ENCODE measurements at places on chromosomes 6 and 20.

DNA sequence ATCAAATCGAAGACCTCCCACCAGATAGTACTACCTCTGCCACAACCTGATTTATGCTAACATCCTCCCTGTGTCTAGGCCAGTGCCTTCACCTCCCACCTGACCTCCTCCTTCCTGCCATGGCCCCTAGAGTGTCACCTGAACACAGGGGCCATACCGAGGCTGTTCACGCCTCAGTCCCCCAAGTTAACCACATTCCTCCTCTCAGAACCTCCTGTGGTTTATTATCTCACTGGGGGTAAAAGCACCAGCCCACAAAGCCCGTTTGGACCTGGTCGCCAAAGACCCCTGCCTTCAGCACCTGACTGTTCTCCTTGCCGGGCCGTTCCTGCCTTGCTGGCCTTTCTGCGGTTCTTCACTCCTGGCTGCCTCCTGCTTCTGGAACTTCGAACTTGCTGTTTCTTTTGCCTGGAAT, 13.7 kb downstream of the MAS1 start:
- peaks cover 2% of the 10 kb centered on the region for H3K27me3 ChIP-seq
- H3K27ac ChIP-seq: no peak overlapping the region
- no peaks in the 10 kb centered on the region for H3K36me3 ChIP-seq

- no peaks in the 10 kb centered on the region for H3K4me1 ChIP-seq
- H3K27ac ChIP-seq: no peak overlapping the region
- H3K27me3 ChIP-seq: no peaks in the 10 kb centered on the region
- H3K4me3 ChIP-seq: no peak overlapping the region
- no peak for DNase-seq
Observed at GRCh38 chr6:73774311-73774774, 78.3 kb downstream of the CD109 start.

DNA sequence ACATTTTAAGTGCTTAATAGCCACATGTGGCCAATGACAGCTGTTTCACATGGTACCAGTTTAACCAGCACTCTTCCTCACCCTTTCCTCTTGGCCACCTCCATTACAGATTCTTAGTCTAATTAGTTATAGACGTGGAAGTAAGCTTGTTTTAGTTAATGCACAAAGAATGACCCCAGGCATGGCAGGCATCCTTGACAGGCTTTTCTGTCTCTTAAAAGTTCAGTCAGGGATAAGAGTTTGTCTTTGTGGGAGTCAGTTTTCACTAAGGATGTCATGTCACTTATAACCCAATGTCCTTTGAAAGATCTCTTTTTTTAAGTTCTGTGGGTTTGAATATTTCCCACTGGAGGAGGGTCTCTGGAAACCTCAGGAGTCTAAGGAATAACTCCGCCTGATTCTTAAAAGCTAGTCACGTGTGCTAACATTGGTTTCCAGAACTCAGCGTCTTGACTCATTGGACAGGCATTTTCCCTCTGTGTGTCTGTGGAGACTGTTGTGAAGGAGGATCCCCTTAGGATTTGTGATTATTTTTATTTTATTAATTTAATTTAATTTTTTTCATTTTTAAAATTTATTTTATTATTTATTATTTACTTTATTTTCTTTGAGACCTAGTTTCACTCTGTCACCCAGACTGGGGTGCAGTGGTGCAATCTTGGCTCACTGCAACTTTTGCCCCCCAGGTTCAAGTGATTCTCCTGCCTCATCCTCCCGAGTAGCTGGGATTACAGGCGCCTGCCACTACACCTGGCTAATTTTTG, 171.4 kb downstream of the ZFAND3 start:
- H3K4me1 ChIP-seq: no peaks in the 10 kb centered on the region
- H3K36me3 ChIP-seq: no peaks in the 10 kb centered on the region
- no peak for DNase-seq
- H3K27ac ChIP-seq: no peak overlapping the region
- H3K27me3 ChIP-seq: no peaks in the 10 kb centered on the region
- H3K4me3 ChIP-seq: no peak overlapping the region

GRCh38 chr6:121521164-121521555, 85.7 kb downstream of the GJA1 start:
- H3K36me3 ChIP-seq: no peaks in the 10 kb centered on the region
- no peak for DNase-seq
- no peaks in the 10 kb centered on the region for H3K27me3 ChIP-seq
- H3K4me1 ChIP-seq: no peaks in the 10 kb centered on the region
- H3K4me3 ChIP-seq: no peak overlapping the region
- no peak overlapping the region for H3K27ac ChIP-seq

- no peak overlapping the region for H3K27ac ChIP-seq
- peaks cover 19% of the 10 kb centered on the region for H3K4me1 ChIP-seq
- H3K27me3 ChIP-seq: peaks cover 4% of the 10 kb centered on the region
- H3K36me3 ChIP-seq: peaks cover 7% of the 10 kb centered on the region
- H3K4me3 ChIP-seq: no peak overlapping the region
- no peak for DNase-seq
Observed at GRCh38 chr6:149452037-149452939, 32.5 kb downstream of the ZC3H12D start.

DNA sequence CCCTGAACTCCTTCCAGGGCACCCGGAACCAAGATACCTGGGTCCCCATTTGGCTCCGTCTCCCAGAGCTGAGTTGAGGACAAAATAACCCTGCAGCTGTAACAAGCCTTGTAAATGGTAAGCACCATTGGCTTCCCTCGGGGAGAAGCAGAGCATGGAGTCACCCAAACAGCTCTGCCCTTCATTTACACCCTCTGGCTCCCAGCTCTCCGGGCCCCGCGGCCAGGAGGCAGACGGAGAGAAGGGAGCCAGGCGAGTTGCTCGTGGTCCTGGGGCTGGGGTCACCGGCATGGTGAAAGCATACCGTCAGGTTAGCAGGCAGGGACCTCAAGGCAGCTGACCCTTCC, 2.1 kb downstream of the TFEB start:
- no peak for DNase-seq
- H3K4me1 ChIP-seq: peaks cover 54% of the 10 kb centered on the region
- peak overlapping the region; percentile 87 for H3K4me3 ChIP-seq
- H3K36me3 ChIP-seq: peaks cover 8% of the 10 kb centered on the region

DNA sequence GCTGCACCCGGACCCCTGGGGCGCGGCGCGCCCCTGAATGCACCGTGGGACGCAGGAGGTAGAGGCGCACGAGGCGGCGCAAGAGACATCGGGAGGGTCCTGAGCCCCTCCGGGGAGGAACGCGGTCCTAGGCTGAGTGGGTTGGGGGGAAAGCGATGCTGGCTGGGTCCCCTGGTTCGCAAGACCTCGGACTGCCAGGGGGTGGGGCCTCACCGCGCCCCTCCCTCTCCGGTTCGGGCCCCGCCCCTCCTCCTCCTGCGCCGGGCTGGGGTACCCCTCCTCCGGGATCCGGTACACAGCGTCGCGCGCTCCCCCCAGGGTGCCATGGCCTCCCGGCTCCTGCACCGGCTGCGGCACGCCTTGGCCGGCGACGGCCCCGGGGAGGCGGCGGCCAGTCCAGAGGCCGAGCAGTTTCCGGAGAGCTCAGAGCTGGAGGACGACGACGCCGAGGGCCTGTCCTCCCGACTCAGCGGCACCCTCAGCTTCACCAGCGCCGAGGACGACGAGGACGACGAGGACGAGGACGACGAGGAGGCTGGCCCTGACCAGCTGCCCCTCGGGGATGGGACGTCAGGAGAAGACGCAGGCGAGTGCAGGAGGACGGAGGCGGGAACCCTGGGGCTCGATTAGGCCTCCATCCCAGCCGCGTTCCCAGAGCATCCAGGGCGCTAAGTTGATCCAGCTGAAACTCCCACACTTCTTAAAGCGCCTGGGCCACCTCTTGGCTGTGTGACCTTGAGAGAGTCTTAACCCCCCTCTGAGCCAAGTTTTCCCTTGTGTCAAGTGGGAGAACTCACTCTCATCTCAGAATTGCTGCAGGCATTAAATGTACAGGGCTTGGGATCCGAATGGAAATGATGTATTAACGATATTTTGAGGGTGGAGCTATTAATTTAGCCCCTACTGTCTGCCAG, 541 bp downstream of the SNX21 start:
- H3K27me3 ChIP-seq: no peaks in the 10 kb centered on the region
- H3K4me3 ChIP-seq: peak overlapping the region; percentile 76
- H3K27ac ChIP-seq: peak overlapping the region; percentile 95
- H3K36me3 ChIP-seq: peaks cover 24% of the 10 kb centered on the region

- H3K36me3 ChIP-seq: no peaks in the 10 kb centered on the region
- no peaks in the 10 kb centered on the region for H3K27me3 ChIP-seq
- DNase-seq: no peak
- H3K27ac ChIP-seq: no peak overlapping the region
Observed at GRCh38 chr6:73121421-73121993, 103.8 kb downstream of the KHDC1L start.

GRCh38 chr20:51275826-51276225, 252.9 kb upstream of the KCNG1 start:
- H3K27ac ChIP-seq: no peak overlapping the region
- DNase-seq: no peak
- H3K27me3 ChIP-seq: peaks cover 4% of the 10 kb centered on the region
- no peaks in the 10 kb centered on the region for H3K4me1 ChIP-seq

DNA sequence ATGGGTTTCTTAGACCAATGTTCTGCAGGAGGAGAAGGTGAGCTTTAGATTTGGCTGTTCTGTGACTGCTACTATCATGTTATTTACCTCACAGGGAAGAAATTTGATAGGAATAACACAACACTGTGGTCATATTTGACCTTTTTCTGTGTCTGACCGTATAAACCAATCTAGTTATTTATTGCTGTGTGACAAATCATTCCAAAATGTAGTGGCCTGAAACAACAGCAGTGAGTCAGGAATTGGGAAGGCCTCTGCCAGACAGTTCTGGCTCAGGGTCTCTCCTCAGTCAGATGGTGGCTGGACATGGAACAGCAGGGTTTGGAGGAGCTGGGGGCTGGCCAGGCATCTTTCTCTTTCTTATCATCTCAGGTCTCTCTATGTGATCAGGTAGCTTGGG, 33.0 kb downstream of the RIPOR2 start:
- H3K27me3 ChIP-seq: no peaks in the 10 kb centered on the region
- no peak for DNase-seq
- H3K4me3 ChIP-seq: no peak overlapping the region
- peaks cover 32% of the 10 kb centered on the region for H3K4me1 ChIP-seq
- no peak overlapping the region for H3K27ac ChIP-seq

- peaks cover 14% of the 10 kb centered on the region for H3K27me3 ChIP-seq
- no peak overlapping the region for H3K27ac ChIP-seq
- no peak overlapping the region for H3K4me3 ChIP-seq
- H3K4me1 ChIP-seq: no peaks in the 10 kb centered on the region
- no peak for DNase-seq
Observed at GRCh38 chr6:5936140-5936539, 70.6 kb downstream of the NRN1 start.

DNA sequence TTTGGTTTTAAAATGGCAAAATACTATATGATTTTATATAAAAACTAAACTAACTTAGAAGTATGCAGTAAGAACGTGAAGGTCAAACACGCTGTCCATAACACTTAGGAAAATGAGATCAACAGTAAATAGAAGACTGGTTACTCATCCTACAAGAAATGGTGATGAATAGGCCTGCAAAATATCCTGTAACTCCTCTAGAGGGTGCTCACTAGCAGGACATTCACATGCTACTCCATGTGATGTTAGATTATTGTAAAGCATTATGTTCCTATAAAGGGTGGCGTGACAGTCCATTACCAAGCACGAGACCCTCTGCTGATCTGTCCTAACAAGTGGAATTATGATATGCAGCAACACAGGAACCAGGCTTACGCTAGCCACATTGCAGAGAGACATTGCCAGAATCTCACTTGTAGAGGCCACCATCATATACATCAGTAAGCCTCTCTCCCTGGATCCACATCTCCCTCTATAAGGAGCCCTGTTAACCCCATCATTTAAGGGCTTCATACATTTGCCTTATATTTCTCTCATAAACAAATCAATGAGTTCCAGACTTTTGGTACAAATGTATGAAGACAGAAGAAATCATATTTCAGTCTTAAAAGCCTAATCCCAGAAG, 18.0 kb upstream of the DEFB129 start:
- no peaks in the 10 kb centered on the region for H3K27me3 ChIP-seq
- DNase-seq: peak; percentile 56
- H3K4me3 ChIP-seq: no peak overlapping the region
- H3K36me3 ChIP-seq: no peaks in the 10 kb centered on the region
- H3K27ac ChIP-seq: no peak overlapping the region

DNA sequence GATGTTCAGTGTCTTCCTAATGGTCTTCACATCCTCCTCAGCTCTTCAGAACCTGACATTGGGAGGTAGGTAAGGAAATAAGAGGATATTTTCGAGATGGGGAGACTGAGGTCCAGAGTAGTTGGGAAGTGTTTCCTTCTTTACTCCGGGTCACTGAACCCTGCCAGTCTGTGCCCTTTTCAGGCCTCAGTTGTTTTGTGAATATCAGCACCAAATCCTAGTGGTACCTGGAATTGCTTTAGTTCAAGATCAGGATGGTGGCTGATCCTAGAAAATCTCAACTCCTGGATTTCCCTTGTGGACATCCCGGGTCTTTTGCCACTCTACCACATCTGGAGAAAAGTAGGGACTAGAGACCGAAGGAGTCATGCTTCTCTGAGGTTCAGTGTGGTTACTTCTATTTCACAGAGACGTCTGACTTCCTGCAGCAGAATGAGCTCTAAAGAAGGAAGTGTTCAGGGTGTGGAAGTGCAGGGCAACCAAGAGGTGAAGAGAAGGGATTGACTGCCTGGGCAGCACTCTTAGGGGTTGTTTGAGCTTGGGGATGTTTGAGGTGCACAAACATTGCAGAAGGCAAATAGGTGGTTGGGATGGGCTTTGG, 995 bp downstream of the STK4 start:
- H3K36me3 ChIP-seq: peaks cover 4% of the 10 kb centered on the region
- no peaks in the 10 kb centered on the region for H3K27me3 ChIP-seq
- H3K27ac ChIP-seq: peak overlapping the region; percentile 80
- H3K4me1 ChIP-seq: peaks cover 63% of the 10 kb centered on the region
- DNase-seq: peak; percentile 75

GRCh38 chr6:104182811-104183210, 676.9 kb downstream of the HACE1 start:
- no peak for DNase-seq
- no peaks in the 10 kb centered on the region for H3K27me3 ChIP-seq
- H3K36me3 ChIP-seq: no peaks in the 10 kb centered on the region
- H3K27ac ChIP-seq: no peak overlapping the region
- no peaks in the 10 kb centered on the region for H3K4me1 ChIP-seq

Measured in CD14-positive monocyte (primary cell).